ENCODE measurements at places on chromosomes 1 and 21.

DNA sequence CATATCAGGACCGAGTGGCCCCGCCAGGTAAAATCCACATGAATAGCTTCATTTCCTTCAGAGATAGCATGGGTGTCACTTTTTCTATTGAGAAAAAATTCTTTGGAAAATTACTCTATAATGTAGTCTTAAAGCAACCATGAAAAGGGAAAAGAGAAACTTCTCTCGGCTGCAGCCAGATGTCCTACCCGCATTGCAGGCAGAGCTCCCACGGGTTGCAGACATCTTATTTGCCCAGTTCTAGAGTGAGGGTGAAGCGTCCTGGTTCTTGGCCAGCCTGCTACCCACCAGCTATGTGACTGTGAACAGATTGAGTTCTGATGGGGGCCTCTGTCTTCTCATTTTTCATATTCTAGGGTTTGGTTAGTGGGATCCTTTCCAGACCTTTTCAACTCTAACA lies 5.0 kb downstream of the ATP1B1 start:
- no peak for DNase-seq

DNA sequence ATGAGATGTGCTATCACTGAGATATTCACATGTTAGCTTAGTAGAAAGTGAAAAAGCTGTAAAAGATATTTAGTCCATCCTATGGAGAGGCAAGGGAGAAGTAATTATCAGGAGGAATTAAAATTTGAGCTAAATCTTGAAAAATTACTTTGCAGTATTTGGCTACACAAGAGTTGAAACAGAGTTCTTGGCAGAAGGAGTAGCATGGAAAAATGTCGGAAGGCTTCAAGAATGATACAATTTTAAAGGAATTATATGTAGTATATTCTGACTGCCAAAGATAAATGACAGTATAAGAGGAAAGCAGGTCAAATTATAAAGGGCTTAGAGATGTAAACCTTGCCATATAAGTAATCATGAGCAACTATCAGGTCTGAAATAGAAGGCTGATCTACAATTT lies 518.9 kb downstream of the BRINP3 start:
- DNase-seq = no peak

DNA sequence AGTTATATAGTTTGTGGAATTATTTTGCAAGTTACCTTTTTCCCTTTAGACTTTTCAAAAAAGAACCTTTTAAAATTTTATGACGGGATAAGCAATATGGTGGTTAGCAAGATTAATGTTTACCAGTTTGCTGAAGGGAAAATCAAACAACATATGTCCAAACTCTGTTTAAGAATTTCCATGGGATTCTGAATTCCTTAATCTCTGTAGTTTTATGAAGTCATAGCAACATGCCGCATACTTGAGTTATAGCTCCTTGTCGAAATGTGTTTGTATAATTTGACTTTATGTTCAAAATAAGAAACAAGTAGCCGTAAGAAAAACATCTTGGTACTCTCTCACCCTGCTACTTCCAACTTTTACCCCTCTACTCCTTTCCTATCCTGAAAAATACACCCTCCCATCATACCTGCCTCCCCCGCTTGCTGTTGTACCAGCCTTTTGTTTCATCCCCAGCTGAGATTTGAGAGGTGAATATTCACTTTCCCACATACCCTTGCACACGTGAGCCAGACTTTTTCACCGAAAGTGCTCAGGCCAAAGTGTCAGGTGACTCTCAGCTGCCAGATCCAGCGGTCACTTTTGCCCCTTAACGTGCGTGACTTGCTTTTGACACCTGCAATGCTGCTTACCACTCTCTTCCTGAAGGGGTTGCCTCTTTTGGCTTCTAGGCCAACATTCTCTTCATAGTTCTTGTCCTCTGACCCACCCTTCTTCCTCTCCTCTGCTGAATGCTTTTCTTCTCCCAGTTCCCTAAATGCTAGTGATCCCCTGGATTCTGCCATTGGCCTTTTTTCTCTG lies 83.5 kb upstream of the ZNF326 start:
- DNase-seq = no peak

GRCh38 chr1:160219062-160219929 lies 14.1 kb downstream of the PEA15 start:
- DNase-seq = peak; percentile 36

- peak; percentile 40 for DNase-seq
Observed at GRCh38 chr1:49136738-49137251, 360.1 kb upstream of the BEND5 start.

GRCh38 chr1:115088871-115089419 lies 358 bp downstream of the TSPAN2 start:
- no peak for DNase-seq
